ENCODE measurements at places on chromosomes 5 and 9. TPM values are rescaled to one million over a fixed set of nuclear protein-coding genes. Genes with fewer than 3 reads are reported as not detected.

Gene SPINK6
- total RNA-seq: not detected

Gene RGS7BP
- total RNA-seq: not detected

Gene BSPRY
- total RNA-seq: 0.15 TPM

Gene ORM1
- total RNA-seq: 4.2 TPM

Gene PDGFRB
- total RNA-seq: 3.6 TPM

Gene SLC45A2
- not detected for total RNA-seq

Gene NACC2
- total RNA-seq: 4.2 TPM

Gene ZFP2
- 0.69 TPM for total RNA-seq

Gene ABCA1
- 4.7 TPM for total RNA-seq

Gene PCDHGA3
- 0.09 TPM for total RNA-seq

Gene LCN2
- not detected for total RNA-seq

Gene WNT8A
- total RNA-seq: not detected

Gene ANKRD31
- total RNA-seq: 1.3 TPM

Gene NTRK2
- total RNA-seq: 0.05 TPM

Gene SLC6A3
- not detected for total RNA-seq

Gene MEF2C
- 2.5 TPM for total RNA-seq

Gene TMEM174
- not detected for total RNA-seq

Gene ANKRD18B
- 2.6 TPM for total RNA-seq

Gene C5orf52
- not detected for total RNA-seq

Gene UNC13B
- 0.72 TPM for total RNA-seq

Gene STPG3
- not detected for total RNA-seq

Gene LOX
- total RNA-seq: not detected

Gene ARHGEF39
- 0.12 TPM for total RNA-seq

Gene TMEM252
- total RNA-seq: not detected

Gene EEIG1
- total RNA-seq: 746 TPM

Gene EFNA5
- not detected for total RNA-seq

Gene SUB1
- 182 TPM for total RNA-seq

Gene SURF4
- 107 TPM for total RNA-seq

Gene LSM11
- total RNA-seq: 1.9 TPM

Gene PRLR
- 0.23 TPM for total RNA-seq

Gene TTC16
- total RNA-seq: 6.3 TPM

Gene PDLIM4
- total RNA-seq: not detected

Gene ADRA1B
- total RNA-seq: not detected

Gene PIP5K1B
- total RNA-seq: 0.29 TPM

Gene GRIN3A
- not detected for total RNA-seq

Gene LHX6
- total RNA-seq: not detected

Gene RANBP6
- total RNA-seq: 29.3 TPM

Gene TMEFF1
- 0.26 TPM for total RNA-seq

Gene AGXT2
- not detected for total RNA-seq

Gene DPYSL3
- total RNA-seq: 0.68 TPM

Gene PPP2R2B
- 10.6 TPM for total RNA-seq

Gene PCDHGC3
- not detected for total RNA-seq
